D341Med (cell line): ENCODE measurements at places on chromosomes 16 and 17.

- no peak for DNase-seq
Observed at GRCh38 chr16:50318796-50319578, 49.8 kb downstream of the BRD7 start.

DNA sequence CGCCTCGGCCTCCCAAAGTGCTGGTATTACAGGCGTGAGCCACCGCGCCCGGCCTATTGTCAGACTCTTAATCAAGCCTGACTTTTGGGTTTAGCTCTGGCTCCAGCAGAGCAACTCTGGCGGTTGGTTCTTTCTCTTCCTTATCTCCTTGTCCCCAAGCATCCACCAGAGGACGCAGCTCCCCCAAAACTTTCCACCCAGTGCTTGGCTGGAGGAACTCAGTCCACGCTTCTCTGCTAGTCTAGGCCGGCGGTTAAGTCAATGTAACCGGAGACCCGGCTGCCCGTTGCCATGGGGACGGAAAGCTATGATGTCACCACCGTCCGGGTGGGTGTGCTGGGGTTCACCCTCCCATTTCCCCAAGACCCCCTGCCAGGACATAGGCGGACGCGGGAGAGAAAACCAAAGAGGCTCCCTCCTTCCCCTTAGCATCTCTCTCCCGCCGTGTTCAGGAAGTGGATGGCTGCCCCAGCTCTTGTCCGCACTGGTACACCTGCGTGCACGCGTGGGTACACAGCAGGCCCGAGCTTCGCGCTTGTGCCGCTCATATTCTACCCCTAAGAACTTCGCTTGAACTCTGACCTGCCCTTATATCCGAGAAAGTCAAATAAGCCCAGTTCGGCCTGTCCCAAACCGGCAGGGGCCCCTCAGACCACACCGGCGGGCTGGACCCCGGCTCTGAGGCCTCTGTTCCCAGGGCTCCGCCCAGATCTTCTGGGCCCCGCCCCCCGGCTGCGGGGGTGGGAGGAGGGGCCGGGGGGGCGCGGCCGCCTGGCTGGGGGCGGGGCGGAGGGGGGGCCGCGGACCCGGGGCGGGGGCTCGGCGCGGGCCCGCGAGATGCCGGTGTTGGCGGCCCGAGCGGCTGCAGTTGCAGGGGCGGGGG is at the start of gene RND2:
Gene RND2, plus strand, starts transcription at position 825 of the 883 bp plus-strand sequence. CDS start 117 bp downstream, outside the sequence.
- DNase-seq = peak; percentile 91

DNA sequence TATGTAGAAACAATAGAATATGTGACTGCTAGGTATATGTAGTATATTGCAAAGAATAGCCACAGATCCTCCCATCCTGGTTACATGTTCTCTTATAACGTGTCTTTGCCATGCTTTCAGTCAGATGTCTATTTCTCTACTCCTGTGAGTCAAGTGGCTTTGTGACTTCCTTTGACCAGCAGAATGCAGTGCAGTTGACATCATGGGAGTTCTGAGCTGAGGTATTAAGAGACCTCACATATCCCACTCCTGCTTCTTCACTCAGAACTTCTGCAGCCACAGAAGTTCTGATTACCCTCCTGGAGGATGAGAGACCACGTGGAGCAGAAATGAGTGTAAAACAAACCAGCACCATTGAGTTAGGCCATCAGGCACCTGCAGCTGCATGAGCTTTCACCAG is 222.5 kb downstream of the PRKCA start:
- DNase-seq = no peak

DNA sequence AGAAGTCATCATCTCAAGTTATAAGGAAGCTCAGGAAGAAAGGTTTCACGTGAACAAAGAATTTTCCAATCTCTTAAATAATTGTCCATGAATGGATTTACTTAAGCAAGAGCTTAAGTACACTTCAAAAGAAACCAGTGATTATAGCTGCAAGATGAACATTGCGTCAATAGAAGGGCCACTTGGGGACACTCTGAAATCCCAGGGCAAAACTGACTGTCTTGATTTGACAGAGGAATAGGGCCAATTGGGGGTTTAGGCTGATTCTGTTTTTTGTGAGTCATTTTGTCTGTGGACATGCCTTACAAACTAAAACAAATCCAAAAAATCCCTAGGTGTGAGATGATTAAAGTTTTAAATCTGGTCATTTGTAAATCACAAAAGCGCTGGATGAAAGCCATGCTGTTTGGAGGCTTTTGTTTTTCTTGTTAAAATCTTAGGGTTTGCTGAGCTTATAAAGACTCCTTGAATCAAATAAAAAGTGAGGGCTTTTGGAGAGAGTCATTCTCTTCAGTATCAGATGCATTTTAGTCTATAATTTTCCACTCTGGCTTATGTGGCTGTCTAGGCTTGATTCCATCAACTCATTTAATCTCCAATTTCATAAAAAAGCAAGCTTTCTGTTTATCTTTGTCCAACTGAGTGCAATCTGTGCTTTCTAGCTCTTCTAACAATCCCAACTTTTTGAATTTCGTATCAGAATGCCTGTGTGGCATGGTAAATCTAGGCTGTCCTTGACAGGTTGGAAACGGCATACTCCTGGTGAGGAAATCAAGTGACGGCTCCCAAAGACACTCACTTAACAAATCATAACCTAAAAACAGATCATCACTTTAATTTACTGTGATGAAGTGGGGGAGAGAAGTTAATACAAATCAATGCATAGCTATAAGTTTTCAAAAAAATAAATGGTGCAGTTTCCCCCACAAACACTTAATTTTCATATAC is 98.2 kb upstream of the SOX9 start:
- DNase-seq = no peak

- no peak for DNase-seq
Observed at GRCh38 chr16:56310690-56311089, 114.7 kb downstream of the AMFR start.

DNA sequence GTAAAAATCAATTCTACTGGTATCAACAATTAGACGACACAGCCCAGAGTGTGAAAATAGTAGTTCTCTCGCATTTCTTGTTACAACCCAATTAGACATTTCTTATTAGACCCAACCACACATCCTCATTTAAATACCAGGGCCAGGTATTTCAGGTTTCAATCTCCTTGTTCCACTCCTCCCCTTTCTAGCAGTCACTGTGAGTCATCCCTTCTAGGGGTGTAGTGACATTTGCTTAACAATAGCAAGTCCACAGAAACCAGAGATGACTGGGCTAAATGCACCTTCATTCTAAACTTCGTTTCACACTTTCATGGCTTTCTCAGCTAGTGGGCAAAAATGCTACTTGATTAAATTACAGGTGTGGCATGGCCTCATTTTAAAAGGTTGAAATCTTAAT is 116.9 kb upstream of the CACNG3 start:
- DNase-seq = no peak

GRCh38 chr16:56225017-56225742 is 33.9 kb downstream of the GNAO1 start:
- DNase-seq = no peak

DNA sequence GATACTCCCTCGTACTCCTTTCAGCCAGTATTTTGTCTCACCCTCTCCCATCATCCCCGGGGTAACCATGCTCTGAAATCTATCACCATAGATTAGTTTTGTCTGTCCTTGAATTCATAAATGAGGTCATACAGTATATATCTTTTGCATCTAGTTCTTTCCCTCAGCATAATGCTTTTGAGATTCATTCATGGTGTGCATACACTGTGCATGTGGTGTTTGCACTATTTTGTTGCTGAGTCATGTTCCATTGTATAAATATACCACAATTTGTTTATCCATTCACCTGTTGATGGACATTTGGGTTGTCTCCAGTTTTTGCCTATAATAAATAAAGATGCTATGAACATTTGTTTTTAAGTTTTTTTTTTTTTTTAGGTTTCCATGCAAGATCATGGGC is 34.2 kb upstream of the NLRP1 start:
- no peak for DNase-seq
